Gastrocnemius medialis (tissue), 4 donors: ENCODE measurements at places on chromosomes 4 and X. TPM values are rescaled to one million over a fixed set of nuclear protein-coding genes. Genes with fewer than 3 reads are reported as not detected.

- no peak for DNase-seq
These were observed 605.5 kb downstream of the MID1IP1 start for GRCh38 chrX:39406799-39407198.

DNA sequence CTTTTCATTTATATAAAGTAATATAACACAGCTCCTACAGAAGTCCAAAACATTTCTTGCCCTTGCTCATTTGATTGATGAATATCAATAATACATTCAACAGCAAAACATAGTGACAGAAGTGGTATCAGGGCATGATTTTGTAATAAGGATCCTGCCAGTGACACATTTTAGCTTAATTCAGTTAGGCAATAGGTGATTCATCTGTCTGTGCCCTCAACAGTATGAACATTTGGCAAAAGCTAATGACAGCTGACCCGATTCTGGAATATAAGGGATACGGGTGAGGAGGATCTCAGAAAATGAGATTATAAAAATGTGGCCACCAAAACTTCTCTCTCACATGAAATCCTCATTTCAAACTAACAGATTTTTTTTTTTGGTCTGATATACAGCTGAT is 294.0 kb downstream of the CAMK2D start:
- peak; percentile 54 for DNase-seq

GRCh38 chr4:152777488-152777887 is 2.0 kb downstream of the TIGD4 start:
- DNase-seq: no peak

GRCh38 chrX:134538316-134538715 is 78.4 kb downstream of the HPRT1 start:
- DNase-seq: no peak

DNA sequence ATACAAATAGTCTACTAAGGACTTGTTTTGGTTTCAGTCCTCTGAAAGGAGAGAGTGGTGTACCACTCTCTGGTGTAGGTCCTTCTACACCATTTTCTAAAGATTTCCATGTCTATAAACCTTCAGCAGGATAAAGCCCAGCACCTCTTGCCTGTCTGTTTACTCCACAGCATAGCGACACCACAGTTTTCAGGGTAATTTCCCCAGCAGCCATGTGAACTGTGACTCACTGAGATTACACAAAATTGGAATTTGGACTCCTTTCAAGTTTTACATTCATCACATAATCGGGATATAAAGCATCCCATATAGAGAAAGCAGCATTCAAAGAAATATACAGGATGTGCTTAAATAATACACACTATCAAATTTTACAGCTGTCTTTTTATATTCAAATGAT is 229.6 kb downstream of the PRDM5 start:
- DNase-seq: no peak

The IDS gene
- 28.4 TPM for total RNA-seq
